Nucleus accumbens (tissue), 56 donors: ENCODE measurements at places on chromosomes 12 and 14.

DNA sequence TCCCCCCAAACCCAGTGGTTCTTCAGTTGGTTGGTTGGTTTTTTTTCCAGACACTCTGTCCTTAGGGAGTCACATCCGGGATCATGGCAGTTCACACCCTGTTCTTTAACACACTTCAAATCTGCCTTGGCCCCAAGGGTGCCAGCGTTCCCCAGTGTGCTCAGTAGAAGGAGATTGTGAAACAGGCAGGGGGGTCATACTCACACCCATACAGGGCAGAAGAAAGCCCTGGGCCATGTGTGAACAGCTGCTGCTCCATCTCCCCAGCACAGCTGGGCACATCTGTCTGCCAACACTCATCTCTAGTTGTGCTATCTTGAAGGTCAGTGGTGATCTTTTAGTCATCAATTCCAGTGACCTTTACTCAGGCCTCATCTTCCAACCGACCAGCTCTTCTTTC, 64.4 kb upstream of the FUT8 start:
- DNase-seq = no peak

- DNase-seq = no peak
Measured at GRCh38 chr14:41034969-41035368, 571.7 kb upstream of the LRFN5 start.

DNA sequence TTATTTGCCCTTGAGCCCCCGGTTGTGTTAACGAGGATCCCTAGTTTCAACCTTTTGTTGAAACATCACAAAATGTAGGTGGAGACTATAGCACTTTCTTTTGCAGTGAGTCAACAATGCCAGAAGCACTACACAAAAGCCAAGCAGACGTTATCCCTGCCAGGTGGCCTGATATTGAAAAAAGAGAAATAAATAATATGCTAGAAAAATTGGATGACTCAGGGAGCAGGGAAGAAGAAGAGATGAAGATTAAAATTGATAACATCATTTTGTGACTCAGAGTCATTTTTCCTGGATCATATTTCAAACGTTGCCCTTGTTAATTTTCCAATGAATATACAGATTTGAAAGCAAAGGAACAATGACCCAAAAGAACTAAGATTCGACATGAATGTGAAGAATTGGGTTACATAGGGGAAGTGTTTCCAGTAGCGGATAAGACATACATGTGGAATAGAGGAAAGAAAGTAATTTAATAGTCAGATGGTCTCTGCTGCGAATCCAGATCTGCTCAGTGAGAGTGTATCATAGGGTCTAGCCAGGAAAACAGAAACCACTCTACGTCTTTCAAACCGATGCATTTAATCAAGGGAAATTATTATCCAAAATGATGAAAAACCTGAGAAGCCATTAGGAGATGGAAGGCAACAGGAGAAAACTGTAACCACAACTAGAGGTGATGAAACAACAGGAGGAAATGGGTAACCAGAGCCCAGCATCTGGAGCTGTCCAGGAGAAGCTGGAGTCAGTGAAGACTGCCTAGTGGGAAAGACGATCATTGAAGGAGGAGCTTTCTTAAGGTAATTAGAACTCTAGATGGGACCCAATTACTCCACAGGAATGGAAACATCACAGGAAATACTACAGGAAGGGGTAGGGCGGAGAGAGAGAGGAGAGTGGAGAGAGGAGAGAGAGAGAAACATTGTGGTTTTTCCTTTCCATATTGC, 57.9 kb downstream of the RERG start:
- no peak for DNase-seq

DNA sequence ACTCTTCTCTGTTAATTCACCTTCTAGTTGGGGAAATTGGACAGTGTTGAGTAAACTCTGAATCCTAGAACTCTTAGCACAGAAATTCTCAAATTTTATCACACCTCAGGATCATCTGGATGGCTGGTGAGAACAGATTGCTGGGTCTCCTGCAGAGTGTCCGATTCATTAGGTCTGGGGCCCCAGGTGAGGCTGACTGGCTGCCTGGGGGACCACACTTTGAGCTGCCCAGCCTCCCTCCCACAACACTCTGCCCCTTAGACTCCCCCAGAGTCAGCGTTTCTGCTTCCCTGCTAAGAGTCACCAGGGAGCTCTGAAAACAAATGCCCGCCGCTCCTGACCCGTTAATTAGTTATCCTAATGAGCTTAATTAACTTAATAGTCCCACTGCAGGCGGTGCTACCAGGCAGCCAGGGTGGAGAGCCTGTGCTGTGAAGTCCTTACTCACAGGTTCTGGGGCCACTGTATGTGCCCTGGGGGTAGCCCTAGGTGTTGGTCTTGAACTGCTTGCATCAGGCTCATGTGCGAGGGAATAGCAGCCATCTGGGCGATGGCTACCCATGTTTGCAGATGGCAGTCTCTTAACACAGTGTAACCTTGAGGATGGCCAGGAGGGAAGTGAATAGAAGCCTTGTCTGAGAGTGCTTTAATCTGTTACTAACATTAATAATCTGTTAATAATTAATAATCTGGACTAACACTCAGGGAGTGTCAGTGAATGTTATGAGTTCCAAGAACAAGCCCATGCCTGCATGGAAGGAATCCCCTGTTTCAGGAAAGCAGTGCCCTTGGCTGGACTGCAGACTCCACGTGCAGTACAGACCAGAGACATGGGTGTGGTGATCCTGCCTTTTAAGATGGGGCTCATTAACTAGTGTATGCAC, 35.6 kb downstream of the AACS start:
- DNase-seq = no peak

DNA sequence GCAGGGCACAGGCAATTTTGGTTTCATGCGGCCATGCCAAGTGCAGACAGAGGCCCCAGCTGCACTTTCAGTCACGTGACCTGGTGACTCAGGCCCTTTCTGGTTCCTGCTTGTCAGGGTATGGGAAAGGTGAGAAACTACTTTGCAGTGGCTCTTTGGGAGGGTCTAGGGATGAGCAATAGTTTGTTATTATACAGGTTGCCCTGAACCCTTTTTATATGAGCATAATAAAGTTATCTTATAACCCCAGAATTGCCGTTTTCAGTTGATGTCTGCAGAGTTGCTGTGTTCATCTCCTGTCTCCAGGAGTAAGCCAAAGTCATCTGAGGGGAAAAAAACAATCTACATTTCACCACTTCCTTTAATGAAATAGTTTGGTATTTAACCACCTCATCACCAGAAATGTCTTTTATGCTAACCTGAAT, 30.9 kb upstream of the EMP1 start:
- no peak for DNase-seq

DNA sequence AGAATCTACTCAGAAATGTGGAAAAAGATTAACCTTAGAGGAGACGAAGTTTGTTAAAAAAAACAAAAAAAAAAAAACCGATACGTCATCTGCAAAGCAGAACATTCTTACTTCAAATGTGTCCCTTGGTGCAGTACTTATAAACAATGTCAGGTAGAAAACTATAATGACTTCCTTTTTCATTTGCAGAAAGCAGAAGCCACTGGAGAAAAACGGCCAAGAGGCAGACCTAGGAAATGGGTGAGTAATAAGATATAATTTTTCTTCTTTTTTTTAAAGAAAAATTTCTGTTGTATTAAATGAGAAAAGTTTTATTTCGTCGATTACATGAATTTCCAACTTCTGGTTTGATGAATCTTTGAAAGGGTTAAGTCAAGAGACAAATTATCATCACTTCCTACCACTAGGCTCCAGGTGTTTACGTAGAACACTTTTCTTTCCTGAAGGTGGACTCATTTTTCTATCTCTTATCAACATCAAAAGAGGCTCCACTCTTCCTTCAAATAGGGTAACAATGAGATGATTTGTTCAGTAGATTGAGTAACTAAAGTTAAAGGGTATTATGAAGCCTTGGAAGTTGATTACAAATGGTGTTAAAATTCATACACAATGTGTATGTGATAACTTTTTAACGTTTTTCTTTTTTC, 14.2 kb downstream of the HMGA2 start:
- no peak for DNase-seq

DNA sequence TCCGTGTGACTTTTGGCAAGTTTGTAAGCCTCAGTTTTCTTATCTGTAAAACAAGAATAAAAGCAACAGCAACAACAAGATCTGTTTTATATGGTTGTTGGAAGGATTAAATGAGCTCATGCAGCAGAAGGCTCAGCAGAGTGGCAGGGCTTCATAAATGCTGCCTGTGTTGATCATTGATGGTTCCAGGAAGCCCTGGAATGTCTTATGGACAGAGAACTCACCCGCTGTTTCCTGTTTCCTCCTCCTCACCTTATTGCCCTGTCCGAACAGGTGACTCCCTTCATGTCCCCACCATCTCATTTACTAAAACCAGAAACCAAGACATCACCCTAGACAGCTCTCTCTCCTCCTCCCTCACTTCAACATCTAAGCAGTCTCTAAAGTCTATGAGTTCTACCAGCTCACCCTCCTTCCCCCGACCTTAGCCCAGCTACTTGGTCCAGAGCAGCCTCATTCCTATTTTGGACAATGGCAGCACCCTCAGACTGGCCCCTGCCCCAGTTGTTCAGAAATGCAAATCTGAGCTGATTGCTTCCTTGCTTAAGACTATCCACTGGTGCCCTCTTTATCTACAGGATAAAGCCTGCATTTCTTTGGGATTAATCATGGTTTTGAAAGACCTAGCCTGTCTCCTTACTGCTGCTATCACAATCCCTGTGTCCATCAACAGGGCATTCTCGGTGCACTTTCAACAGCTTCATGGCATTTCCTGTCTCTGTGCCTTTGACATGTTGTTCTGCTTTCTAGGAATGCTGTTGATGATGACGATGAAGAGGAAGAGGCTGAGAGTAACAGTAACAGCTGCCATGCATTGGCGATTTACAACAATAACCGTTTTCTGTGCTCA, 21.4 kb upstream of the GSG1 start:
- DNase-seq = no peak

DNA sequence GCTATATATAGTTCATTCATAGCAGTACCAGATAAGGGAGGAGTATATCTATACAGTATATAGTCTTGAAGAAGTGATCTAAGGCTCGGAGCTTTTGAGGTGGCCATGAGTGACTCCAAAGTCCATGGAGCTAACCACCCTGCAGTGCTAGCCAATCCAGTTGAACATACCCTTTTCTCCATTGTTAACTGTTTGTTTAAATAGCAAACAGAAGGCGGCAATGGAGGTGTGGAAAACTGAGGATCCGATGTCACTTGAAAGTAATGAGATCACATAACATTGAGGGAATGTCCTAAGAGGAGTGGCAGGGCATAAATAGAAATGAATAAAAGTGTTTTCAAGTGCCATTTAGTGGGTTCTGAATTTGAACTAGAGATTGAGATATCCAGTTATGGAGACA, 12.4 kb upstream of the SNAPC1 start:
- no peak for DNase-seq

- no peak for DNase-seq
Measured at GRCh38 chr12:130680451-130680990, 35.6 kb downstream of the RIMBP2 start.

GRCh38 chr12:55814257-55814656, 3.3 kb downstream of the SARNP start:
- DNase-seq = no peak

DNA sequence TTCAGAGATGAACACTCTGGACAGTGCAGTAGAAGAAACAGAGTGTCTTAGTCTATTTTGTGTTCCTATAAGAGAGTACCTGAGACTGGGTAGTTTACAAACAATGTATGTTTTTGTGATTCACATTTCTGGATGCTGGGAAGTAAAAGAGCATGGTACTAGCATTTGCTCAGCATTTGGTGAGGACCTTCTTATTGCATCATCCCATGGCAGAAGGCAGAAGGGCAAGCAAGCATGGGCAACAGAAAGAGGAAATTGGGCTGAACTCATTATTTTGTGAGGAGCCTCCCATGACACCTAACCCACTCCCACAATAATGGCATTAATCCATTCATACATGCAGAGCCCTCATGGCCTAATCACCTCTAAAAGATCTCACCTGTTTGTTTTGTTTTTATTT, 8.0 kb downstream of the ANKS1B start:
- DNase-seq = no peak

- no peak for DNase-seq
Measured at GRCh38 chr12:11722071-11722470, 72.6 kb downstream of the ETV6 start.

GRCh38 chr12:65823513-65824375, 539 bp upstream of the HMGA2 start:
- DNase-seq = no peak

- DNase-seq = no peak
Measured at GRCh38 chr12:42299392-42300308, 26.2 kb downstream of the ZCRB1 start.

- DNase-seq = no peak
Measured at GRCh38 chr12:19498099-19498498, 58.8 kb downstream of the AEBP2 start.

- DNase-seq = no peak
Measured at GRCh38 chr14:31357279-31357678, 63.1 kb downstream of the HEATR5A start.

DNA sequence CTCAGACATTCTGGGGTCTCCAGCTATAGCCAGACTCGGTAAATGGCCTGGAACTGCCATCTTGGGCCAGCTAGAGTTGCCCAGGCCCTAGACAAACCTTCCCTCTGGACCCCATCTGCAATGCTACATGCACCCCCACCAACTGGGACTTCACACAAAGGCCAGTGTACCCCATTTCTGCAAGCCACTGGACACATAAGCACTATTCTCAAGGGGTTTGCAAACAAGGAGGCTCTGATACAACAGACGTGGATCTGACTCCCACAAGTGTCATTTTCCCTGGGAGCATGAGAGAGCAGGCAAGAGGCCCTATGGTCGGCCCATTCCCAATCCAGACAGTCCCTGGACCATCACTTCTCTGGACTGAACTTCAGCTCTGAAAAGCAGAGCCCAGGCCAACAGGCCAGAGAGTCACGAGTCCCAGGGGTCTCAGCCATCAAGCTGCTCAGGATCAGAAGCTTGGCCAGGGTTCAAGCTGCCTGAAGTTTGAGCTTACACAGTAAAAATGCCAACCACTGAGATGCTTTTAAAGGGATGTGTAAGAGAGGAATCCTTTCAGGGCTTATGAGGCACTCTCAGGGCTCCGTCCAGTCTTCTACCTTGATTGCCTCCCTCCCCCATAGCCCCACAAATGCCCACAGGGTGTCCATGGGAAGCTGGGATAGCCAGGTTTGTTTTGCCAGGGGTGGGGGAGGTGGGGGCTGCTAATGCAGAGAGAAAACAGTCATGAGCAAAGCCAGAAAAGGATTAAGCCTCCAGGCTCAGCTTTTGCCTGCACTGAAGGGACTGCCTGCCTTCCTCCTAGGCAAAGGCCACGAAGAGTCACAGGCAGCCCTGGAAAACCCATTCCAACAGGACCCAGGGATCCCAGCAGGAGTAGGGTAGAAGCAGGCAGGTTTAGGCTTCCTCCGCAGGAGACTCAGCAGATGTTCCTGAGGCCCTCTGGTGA, 31.7 kb upstream of the PNMA1 start:
- no peak for DNase-seq

DNA sequence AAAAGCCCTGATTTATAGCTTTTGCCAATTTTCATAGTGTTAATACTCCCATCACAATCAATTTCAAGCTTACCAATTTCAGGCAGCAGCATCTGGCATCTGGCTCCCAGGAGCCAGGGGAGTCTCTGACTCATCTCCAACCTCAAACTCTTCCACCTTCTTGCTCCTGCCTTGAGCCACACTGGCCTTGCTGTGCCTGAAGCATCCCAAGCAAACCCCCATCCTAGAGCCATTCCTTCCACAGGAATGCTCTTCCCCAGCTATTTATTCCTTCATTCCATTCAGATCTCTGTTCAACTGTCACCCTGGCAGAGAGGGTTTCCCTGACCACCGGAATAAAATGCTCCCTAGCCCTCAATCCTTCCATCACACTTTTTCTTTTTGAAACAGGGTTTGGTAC, 13.9 kb upstream of the PPP1CC start:
- DNase-seq = no peak
